Activated T-helper 2 cell treated with anti-CD3 and anti-CD28 coated beads, Interferon-gamma antibody, Interleukin-2, Interleukin-4, amounts not matched to agents 10 μg/mL and 5 μg/mL and 100 μg/mL, durations not matched to agents 14 hours and 24 hours and 36 hours (primary cell): ENCODE measurements at places on chromosomes 16 and 17. TPM values are rescaled to one million over a fixed set of nuclear protein-coding genes. Genes with fewer than 3 reads are reported as not detected.

The ST6GALNAC1 gene
- total RNA-seq: 0.14 and 0.48 TPM in 2 replicates

The C17orf78 gene
- not detected in 2 replicates for total RNA-seq

The MYL11 gene
- total RNA-seq: 3.4 and 4.3 TPM in 2 replicates

The KIF19 gene
- total RNA-seq: 0.14 TPM in 1 of 2 replicates, not detected in the other

The TPSD1 gene
- total RNA-seq: not detected in 2 replicates

The APOBR gene
- total RNA-seq: 7.7 and 7.8 TPM in 2 replicates

The NKD1 gene
- 0.96 and 1.8 TPM in 2 replicates for total RNA-seq

The PRCD gene
- not detected in 2 replicates for total RNA-seq

The GINS2 gene
- total RNA-seq: 66.8 and 66.9 TPM in 2 replicates

The EME1 gene
- total RNA-seq: 26.8 and 28.6 TPM in 2 replicates

The CDH5 gene
- total RNA-seq: not detected in 2 replicates

The CDRT15L2 gene
- not detected in 2 replicates for total RNA-seq

The HSPB9 gene
- total RNA-seq: not detected in 2 replicates

The QPRT gene
- total RNA-seq: 24.1 and 29.0 TPM in 2 replicates

The ZNF423 gene
- total RNA-seq: not detected in 2 replicates

The NPIPA5 gene
- total RNA-seq: 13.8 and 16.0 TPM in 2 replicates

The CRAMP1 gene
- 33.6 and 34.3 TPM in 2 replicates for total RNA-seq

The SP6 gene
- total RNA-seq: 0.09 and 0.14 TPM in 2 replicates

The SEZ6L2 gene
- 0.11 and 0.55 TPM in 2 replicates for total RNA-seq

The KRT23 gene
- not detected in 2 replicates for total RNA-seq

The PRR11 gene
- total RNA-seq: 50.2 and 51.5 TPM in 2 replicates

The HBA1 gene
- total RNA-seq: 0.55 TPM in 1 of 2 replicates, not detected in the other

The NECAB2 gene
- total RNA-seq: 0.11 TPM in 1 of 2 replicates, not detected in the other

The FBXW10B gene
- total RNA-seq: 0.46 and 0.55 TPM in 2 replicates

The CCL11 gene
- not detected in 2 replicates for total RNA-seq

The KRT16 gene
- total RNA-seq: not detected in 2 replicates

The SMIM22 gene
- total RNA-seq: not detected in 2 replicates

The TEDC2 gene
- total RNA-seq: 31.8 and 34.6 TPM in 2 replicates

The RAB37 gene
- total RNA-seq: 9.7 and 12.1 TPM in 2 replicates

The SDK2 gene
- total RNA-seq: 0.07 and 0.09 TPM in 2 replicates

The GRIN2A gene
- not detected in 2 replicates for total RNA-seq

The MTHFSD gene
- total RNA-seq: 21.9 and 22.8 TPM in 2 replicates

The RHBDF1 gene
- total RNA-seq: 1.2 and 1.6 TPM in 2 replicates

The ARL5C gene
- 0.07 TPM in 1 of 2 replicates, not detected in the other for total RNA-seq

The ZNF750 gene
- not detected in 2 replicates for total RNA-seq

The PMFBP1 gene
- total RNA-seq: 0.18 TPM in 1 of 2 replicates, not detected in the other

The IRX5 gene
- total RNA-seq: 0.34 and 0.57 TPM in 2 replicates

The AANAT gene
- 0.18 TPM in 1 of 2 replicates, not detected in the other for total RNA-seq

The OTOP3 gene
- not detected in 2 replicates for total RNA-seq

The BCL6B gene
- total RNA-seq: 0.80 and 1.0 TPM in 2 replicates

The ABCA8 gene
- total RNA-seq: not detected in 2 replicates

The HEATR9 gene
- 0.14 and 0.16 TPM in 2 replicates for total RNA-seq

The PSMB10 gene
- 238 and 243 TPM in 2 replicates for total RNA-seq

The TNFAIP1 gene
- 31.3 and 32.3 TPM in 2 replicates for total RNA-seq

The LPO gene
- total RNA-seq: not detected in 2 replicates

The TBC1D3H gene
- total RNA-seq: not detected in 2 replicates

The SPATA32 gene
- total RNA-seq: 0.37 and 0.67 TPM in 2 replicates

The NPIPA7 gene
- 6.1 and 6.2 TPM in 2 replicates for total RNA-seq
